Heart left ventricle (tissue), 16 donors: ENCODE measurements at places on chromosomes 3 and 15. TPM values are rescaled to one million over a fixed set of nuclear protein-coding genes. Genes with fewer than 3 reads are reported as not detected.

ITIH3 gene
- 0.76 TPM for total RNA-seq

IQCF6 gene
- total RNA-seq: not detected

RTP1 gene
- total RNA-seq: not detected

GPR149 gene
- not detected for total RNA-seq

SPTBN5 gene
- 0.31 TPM for total RNA-seq

VGLL4 gene
- total RNA-seq: 26.4 TPM

DNA sequence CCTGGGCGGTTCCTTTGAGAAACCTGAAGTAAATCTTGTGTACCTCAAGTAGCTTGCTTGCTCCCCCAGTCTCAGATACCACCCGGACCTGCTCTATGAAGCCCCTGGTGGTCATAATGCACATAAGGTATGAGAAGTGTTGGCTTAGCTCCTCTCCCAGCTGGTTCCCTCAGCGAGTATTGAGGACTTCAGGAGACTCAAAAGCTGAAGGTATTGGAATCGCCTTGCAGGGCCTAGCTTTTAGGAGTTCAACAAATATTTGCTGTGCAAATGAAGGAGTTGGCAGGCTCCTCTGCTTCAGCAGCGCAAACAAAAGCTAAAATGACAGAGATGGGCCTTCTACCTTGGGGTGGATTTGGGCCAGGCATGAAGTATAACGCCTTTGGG, 1.7 kb downstream of the CMTM8 start:
- no peak for DNase-seq

DNA sequence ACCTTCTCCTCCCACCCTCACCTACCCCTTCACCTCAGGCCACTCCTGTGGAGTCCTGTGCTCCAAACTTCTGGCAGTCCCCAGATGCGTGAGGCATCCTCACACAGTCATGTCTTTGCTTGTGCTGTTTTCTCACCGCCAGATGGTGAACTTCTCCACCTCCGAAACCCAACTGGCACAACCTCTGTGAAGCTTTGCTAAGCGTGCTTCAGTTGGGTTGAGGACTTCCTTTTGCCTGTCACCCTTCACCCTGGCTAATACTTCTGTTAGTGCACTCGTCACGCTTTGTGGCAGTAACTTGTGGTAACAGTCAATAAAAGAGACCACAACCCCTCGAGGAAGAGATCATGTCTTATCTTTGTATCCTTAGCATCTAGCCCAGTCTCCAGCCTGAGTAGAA, 42.0 kb upstream of the SKOR1 start:
- no peak for DNase-seq

DNA sequence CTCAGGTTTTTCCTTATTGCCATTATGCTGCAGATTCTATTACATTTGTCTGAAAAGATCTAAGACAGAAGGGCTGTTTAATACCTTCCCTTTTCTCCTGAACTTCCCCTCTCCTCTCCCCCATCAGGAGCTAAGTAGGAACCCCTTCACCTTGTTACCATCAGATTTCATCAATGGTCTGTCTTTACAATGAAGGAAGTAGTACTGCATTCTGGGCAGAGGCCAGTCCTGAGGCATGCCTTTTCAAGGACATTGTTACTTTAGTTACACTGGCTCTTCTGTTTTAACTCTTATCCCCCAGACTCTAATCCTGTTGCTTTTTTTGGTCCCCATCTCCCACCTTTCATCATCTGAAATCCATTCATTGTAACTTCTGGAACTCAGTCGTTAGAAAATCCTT, 8.1 kb downstream of the CTNNB1 start:
- no peak for DNase-seq

- no peak for DNase-seq
Measured at GRCh38 chr15:52463638-52464037, 65.0 kb downstream of the MYO5A start.

GRCh38 chr3:142615171-142615570, 19.0 kb downstream of the PLS1 start:
- DNase-seq: no peak

- peak; percentile 85 for DNase-seq
Measured at GRCh38 chr15:25775317-25775912, 87.7 kb downstream of the ATP10A start.

GRCh38 chr3:48585411-48585810, 9.7 kb downstream of the COL7A1 start:
- no peak for DNase-seq

- no peak for DNase-seq
Measured at GRCh38 chr15:25802285-25802830, 60.8 kb downstream of the ATP10A start.

DNA sequence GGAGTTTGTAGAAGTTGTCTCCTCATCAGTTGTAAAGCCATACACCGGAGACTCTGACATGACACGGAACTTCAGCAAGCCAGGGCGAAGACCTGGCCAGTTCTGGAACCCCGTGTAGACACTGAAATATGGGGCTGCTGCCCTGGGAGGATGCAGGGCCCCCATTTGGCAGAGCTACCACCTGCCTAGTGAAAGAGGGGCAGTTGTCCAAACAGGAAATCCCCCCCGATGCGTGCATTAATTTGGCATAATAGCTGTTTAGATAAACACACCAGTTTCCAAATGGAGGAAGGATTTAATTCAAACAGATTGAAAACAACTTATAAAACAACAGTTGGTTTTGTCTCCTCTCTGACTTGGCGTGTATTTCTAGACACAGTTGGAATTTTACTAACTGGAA, 357.2 kb downstream of the GABRG3 start:
- DNase-seq: no peak
